ENCODE measurements at places on chromosomes 11 and 22.

DNA sequence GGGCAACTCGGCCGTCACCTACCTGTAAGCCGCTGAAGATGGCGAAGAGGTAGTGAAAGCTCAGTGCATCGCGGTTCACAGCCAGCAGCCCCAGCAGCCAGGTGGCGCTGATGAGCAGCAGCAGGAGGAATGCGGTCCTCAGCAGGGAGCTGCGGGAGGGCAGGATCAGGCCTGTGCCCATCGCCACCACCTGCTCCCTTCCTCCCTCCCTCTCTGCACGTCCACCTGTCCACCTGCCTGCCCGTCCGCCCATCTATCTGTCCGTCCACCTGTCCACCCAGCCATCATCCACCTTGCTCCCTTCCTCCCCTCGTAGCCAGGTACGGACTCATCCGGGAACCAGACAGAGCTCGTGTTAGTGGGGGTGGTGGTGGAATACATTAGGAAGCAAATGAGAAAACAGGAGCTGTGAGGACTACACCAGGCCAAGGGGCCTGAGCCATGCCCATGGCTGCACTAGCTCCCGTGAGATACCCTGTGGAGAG lies 32.2 kb downstream of the TRMU start:
- DNase-seq = peak; percentile 5

GRCh38 chr11:64249563-64250414 lies 1.5 kb upstream of the PLCB3 start:
- no peak for DNase-seq

- DNase-seq = no peak
Measured at GRCh38 chr22:17012267-17012666, 4.2 kb upstream of the GAB4 start.

GRCh38 chr22:41429951-41430332 lies 16.7 kb downstream of the TOB2 start:
- no peak for DNase-seq
